H9 (cell line): ENCODE measurements at places on chromosomes 3 and 15.

DNA sequence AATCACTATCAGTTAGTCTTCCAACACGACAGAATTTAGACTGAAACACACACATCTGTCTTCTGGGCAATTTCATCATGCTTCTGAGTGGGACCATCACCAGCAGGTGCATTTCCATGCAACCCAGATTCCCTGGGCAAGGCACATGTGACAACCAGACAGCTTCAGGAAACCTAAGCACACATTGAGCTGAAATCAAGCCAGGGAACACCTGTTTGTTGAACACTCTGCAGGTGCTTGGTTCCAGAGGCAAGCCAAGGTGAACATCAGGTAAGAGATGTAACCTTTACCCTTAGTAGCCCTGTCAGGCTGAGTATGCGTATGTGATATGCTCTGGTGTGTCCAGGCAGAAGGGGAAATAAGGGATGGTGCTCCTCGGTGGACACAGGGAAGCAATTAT is 3.3 kb upstream of the PSMD2 start:
- no peak for DNase-seq

GRCh38 chr15:92011611-92012367 is 158.3 kb downstream of the SLCO3A1 start:
- DNase-seq = peak; percentile 38

DNA sequence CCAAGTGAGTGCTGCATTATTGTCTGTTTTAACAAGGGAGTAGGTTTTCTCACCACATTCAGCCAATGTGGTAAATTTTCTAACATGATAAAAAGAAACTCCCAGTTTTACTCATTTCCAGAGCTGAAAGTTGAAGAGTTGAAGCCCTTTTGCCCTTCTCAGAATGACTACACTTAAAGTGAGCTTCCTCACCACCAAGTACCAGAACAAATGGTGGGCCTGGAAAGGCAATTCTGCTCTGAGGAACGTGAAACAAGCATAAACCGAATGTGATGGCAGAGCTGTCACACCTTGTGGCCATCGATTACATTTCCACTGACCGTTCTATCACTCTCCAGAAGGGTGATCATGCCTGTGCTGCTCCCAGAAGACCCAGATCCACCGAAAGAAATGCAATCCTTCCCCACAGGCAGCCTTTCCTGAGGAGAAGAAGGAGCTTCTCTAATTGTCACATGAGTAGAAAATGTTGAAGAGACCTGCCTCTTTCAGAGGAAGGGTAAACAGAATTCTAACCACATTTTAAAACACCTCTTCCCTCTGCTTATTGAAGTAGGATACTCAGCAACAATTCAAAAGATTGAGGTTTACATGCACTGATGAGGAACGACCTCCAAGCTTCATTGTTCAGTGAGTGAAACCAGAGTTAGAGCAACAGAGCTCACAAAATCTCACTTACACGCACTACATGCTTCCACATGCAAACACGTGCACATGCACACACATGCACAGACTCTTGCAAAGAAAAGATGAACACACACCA is 21.4 kb upstream of the CCR9 start:
- DNase-seq = no peak

DNA sequence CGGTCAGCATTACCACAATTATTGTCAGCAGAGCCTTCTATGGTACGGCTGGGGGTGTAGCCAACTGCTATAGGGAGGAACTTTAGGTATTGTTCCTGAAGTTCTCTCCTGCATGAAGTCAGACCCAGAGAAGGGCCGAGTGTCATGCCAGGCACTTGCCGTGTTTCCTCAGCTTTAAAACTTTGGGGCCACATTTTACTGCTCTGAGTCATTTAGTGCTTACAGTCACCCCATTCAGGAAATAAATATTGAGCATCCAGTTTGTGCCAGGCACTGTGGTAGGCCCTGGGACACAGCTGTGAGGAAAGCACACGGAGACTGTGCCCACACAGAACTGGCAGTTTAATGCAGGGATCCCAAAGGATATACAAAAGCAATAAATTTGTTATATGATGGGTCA is 54.5 kb upstream of the APEH start:
- no peak for DNase-seq

- DNase-seq = no peak
Measured at GRCh38 chr3:3015185-3016089, 94.7 kb downstream of the IL5RA start.

DNA sequence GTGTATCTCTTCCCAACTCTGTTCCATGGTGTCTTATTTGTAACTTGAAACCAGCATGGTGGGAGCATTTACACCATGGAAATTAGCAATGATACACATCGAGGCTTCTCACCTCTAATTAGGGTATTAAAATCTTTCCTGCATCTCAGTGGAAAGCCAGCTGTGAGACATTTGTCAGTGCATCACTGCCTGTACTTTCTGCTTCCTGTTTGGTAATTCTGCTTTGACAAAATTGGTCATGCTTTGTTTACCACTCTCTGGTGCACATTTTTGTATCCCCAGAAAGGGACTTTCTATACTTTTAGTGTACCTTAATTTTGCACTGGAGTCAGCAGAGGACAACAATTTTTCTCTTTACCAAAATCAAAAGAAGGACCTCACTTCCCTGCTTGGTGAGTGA is 402.1 kb downstream of the PDCD6IP start:
- no peak for DNase-seq

- DNase-seq = no peak
Measured at GRCh38 chr15:38238311-38238710, 14.3 kb upstream of the SPRED1 start.

DNA sequence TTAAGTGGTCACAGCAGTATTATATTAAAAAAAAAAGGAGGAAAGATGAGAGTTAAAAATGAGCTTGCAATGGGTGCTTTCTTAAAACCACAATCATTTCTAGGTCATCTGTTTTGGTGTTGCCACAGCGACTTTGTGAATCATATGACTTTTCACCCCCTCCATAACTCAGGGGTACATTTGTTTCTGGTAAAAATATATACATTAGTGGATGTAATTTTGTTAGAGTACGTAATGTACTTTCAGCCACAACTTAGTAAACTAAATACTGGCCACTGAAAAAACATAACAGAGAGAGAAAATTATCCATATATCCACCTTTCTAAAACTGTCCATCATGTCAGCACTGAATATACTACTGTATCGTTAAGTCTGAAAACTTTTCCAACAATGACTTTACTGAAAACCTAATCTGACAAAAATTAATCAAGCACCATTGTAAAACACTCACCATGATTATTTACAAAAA is 3.4 kb downstream of the ANKRD28 start:
- DNase-seq = no peak

GRCh38 chr15:75455424-75455981 is 4.0 kb upstream of the SIN3A start:
- DNase-seq = peak; percentile 85

DNA sequence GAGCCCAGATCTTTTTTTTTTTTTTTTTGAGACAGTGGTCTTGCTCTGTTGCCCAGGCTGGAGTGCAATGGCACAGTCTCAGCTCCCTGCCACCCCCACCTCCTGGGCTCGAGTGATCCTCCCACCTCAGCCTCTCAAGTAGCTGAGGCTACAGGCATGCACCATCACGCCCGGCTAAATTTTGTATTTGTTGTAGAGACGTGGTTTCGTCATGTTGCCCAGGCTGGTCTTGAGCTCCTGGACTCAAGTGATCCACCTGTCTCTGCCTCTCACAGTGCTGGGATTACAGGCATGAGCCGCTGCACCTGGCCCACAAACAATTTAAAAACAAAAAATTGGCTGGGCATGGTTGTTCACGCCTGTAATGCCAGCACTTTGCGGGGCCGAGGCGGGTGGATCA is 22.6 kb upstream of the SLC6A6 start:
- DNase-seq = no peak

DNA sequence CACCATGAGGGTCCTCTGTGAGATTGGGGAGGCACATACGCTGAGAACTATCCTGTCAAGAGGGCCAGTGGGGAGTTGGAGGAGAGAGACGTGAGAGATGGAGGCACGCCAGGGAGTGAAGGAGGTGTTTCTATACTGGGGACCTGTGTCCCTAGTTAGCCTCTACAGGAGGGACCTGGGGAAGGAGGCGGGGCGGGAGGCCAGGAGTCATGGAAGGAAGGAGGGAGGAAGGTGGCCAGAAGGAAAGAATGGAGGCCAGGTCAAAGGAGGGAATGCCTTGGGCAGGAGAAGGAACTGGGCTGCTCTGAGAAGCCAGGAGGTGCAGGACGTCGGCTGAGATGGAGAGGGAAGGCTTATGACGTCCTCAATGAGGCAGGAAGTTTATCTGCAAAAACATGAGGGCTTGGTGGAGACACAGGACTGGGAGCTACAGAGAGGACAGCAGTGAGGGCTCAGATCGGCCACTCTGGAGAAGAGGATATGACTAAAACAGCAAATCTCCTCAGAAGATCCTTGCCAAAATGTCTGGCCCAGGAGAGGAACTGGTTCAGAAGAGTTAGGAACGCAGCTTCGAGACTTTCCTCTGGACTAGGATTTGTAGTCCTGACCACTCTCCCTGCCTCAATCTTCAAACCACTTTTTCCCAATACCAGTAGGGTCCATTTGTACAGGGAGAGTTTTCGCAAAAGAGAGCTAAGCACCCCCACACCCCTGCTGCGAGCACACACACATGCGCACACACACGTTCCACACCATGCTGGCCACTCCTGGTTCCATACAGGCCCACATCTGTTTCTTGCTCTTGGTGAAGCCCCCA is 59.9 kb downstream of the ADCY5 start:
- DNase-seq = no peak

DNA sequence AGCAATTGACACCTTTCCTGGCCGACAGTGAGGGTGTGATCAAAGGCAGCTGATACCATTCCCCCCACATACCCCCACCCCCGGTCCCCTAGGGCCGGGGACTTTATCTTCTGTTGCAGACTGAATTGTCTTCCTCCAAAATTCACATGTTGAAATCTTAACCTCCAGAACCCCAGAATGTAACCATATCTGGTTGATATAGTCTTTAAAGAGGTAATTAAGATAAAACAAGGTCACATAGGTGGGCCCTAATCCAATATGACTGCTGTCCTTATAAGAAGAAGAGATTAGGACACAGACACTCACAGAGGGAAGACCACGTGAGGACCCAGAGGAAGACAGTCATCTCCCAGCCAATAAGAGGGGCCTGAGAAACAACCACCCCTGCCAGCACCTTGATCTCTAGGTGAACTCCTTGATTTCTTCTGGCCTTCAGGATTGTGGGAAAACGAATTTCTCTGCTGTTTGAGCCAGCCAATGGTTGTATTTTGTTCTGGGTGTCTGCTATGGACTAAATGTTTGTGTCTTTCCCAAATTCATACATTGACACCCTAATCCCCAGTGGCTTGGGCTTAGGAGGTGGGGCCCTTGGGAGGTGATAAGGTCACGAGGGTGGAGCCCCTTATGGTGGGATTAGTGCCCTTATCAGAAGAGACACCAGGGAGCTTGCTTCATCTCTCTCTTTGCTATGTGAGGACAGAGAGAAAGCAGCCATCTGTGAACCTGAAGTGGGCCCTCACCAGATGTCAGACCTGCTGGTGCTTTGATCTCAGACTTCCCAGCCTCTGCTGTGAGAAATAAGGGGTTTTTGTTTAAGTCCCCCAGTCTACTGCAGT is 144.0 kb downstream of the CHSY1 start:
- no peak for DNase-seq

- no peak for DNase-seq
Measured at GRCh38 chr15:66642514-66642913, 59.5 kb upstream of the SMAD6 start.

- no peak for DNase-seq
Measured at GRCh38 chr3:45944830-45945620, 1.8 kb downstream of the CXCR6 start.

DNA sequence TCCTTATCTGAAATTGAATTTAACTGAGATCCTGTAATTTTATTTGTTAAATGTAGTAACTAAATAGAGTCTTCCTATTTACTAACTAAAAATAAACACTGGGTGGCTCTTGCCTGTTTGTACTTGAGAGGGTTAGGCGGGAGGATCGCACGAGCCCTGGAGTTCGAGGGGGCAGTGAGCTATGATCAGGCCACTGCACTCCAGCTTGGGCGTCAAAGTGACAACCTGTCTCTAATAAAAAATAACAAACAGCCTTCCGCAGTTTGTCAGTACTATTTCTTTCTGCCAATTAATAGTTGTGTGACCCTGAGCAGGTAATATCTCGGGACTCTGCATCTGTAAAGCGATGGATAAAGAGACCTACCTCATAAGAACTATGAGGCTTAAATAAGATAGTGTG is 768 bp upstream of the PDE12 start:
- DNase-seq = no peak

DNA sequence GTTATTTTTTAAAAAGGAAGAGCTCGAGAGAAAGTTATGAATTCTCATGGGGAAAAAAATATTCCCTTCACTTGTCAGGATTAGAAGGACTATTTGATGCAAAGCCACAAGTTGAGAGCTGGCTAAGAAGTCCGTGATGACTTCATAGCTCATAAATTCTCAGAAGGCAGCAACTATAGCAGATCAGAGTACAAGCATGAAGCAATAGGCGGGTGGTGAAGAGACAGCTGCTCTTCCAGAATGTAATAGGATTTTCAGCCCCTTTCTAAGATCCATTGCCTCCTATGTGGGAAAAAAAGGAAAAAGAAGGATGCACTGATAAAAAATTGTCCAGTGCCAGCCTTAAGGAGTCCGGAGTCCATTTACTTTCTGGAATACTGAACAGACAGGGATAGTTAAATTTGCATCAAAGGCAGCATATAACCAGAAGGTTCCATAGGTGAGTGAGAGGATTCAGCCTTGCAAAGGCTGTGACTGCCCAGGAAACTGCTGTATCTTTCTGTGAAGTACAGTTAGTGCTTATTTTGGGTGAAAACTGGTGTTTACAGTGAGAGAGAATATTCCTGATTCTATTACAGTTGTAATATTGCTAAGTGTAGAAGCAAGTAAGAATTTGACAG is 929.5 kb upstream of the ALCAM start:
- no peak for DNase-seq

DNA sequence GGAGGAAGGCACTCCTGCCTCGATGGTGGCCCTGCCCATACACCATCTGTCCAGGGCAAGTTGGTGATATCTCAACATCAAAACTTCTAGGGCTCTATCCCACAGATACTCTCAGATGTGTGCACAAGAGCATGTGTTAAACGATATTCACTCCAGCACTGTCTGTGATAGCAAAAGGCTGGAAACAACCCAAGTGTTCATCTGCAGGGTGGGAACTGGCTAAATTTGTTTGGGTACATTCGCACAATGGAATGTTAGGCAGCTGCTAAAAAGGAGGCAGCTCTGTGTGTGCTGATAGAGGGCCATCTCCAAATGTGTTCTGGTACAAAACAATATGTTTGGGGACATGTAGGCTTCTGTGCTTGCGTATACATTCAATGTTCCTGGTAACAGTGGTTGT is 19.8 kb downstream of the IGDCC4 start:
- DNase-seq = no peak

DNA sequence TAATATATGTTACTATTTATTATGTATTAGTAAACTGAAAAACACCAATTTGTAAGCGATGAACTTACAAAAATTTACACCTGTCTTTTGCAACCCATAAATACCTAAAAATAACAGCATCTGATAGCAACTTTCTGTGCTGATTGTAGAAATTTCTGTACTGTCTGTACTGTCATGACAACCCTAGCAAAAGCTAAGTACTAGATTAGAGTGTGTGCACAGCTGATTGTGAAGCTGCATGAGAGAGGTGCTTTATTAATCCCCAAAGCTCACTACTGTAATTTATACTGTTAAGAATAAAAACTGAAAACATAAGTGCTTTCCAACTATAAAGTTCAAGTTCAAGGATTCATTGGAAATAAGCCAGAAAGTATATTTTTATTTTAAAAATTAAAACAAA is 815 bp downstream of the BCL2A1 start:
- DNase-seq = no peak

GRCh38 chr3:194952841-194953241 is 267.2 kb downstream of the FAM43A start:
- no peak for DNase-seq
